ENCODE measurements at places on chromosomes 7 and 10.

DNA sequence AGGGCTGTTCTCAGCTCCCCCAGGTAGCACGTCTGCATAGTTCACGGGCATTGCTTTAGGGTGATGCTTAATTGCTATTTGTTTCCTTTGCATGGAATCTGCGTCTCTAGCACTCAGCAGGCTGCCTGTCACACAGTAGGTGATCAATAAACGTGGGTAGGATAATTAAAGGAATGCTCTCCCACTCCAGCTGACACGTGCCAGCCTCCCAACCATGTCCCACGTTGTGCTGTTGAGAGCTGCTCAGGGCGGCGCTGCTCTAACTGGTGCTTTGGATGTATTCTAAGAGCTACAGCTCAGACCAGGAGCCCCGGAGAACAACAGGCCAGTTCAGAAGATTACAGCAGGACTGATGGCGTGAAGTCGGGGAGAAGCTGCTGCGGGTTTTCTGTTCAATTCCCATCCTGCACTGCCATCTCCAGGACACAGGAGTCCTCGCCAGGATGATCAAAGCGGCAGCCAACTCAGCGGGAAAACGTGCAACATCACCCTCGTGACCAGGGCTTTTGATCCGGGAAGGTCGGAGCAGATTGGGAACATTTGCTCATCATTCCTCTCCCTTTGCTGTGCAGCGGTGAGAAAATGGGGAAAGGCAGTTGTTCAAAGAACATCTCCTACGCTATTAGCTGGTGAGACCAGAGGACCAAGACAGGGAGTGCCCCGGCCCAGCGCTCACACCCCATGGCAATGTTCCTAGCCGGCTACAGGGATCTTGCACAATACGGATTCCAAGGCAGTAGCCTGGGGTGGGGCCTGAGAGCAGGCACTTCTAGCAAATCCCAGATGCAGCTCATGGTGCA is 50.5 kb upstream of the FOXK1 start:
- no peak for DNase-seq

GRCh38 chr10:46517541-46517940 is 38.9 kb downstream of the GPRIN2 start:
- no peak for DNase-seq

- DNase-seq, result no peak
Observed at GRCh38 chr7:2654059-2654458, 22.3 kb downstream of the TTYH3 start.

GRCh38 chr10:113495553-113495952 is 57.3 kb upstream of the HABP2 start:
- DNase-seq, result no peak

DNA sequence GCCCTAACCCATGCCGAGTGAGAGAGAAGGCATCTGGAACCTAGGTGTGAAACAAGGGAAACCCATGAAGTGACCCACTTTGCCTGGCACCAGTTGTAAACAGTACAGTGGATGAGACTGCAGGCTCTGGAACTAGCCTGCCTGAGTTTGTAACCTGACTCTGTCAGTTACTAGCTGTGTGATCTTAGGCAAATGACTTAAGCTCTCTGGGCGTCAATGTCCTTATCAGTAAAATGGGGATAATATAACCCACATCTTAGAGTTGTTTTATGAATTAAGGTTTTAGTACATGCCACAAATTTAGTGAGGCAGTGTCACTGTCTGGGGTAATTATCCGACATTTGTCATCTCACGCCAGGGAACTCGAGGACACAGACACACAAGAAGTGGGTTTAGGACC is 82.9 kb upstream of the AGK start:
- DNase-seq, result no peak

DNA sequence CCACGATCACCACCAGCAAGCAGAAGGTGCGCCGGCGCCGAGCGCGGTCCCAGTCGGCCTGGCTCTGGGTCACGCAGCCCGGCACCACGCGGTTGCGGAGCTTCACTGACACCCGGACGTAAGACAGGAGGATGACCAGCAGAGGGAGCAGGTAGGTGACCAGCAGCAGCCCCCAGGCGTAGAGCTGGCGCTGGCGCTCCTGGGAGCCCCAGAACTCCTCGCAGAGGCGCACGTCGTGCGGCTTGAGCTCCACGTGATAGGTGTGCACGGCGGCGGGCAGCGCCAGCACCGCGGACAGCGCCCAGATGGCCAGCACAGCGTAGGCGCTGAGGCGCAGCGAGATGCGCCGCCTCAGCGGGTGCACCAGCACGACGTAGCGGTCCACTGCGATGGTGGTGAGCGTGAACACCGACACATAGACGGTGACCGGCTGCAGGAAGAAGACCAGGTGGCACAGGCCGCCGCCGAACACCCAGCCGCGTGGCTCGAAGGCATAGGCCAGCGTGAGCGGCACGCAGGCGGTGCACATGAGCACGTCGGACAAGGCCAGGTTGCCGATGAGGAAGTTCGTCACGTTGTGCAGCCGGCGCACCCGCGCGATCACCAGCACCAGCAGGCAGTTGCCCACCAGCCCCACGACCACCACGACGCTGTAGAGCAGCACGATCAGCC is 920 bp downstream of the PRLHR start:
- no peak for DNase-seq

DNA sequence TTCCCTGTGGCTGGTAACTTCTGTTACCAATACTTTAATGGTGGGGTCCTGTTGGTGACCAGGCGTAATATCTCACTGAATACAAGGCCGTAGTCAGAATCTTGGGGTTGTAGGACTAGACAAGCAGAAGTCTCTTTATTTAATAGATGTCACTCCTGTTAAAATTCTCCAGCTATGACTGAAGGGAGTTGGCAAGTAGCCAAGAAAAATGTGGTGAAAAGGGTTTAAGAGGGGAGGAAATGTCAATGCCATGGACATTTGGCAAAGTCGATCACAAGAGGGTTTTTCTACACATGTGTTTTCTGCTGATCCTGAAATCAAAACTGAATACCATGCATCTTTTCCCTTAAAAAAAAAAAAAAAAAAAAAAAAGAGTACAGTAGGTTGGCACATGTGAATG is 533.5 kb downstream of the AUTS2 start:
- no peak for DNase-seq
